ENCODE measurements at places on chromosomes 5 and 9. TPM values are rescaled to one million over a fixed set of nuclear protein-coding genes. Genes with fewer than 3 reads are reported as not detected.

DNA sequence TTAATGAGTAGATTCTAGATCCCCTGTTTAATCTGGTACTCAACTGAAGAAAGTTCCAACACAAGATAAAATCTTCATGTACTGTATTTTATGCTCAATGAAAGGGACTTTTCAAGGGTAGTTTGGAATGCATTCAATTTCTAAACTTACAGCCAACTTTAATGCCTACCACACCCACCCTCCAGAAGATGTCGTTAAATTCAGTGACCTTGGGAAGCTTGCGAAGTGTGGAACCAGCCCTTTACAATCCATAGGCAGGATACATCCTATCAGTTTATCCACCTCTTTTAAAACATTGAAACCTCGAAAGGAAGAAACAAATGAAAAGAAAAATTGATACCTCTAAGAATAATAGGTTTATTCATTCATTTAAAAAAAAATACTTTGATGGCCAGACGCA is 20.2 kb downstream of the TRPM6 start:
- no peak for DNase-seq

- DNase-seq: no peak
These were observed 497.2 kb downstream of the MAT2B start for GRCh38 chr5:164002628-164003027.

OTULINL gene
- total RNA-seq: 7.2 TPM

SPATA24 gene
- 7.1 TPM for total RNA-seq
